ENCODE measurements at places on chromosomes 3 and 15. TPM values are rescaled to one million over a fixed set of nuclear protein-coding genes. Genes with fewer than 3 reads are reported as not detected.
A peak's percentile ranks its signal among the peaks of the same experiment; 100 is the strongest.

Gene FEZF2
- not detected for total RNA-seq

GRCh38 chr15:98077186-98077585, 116.7 kb downstream of the ARRDC4 start:
- DNase-seq: no peak
- H3K4me1 ChIP-seq: no peaks in the 10 kb centered on the region

Gene CACNA2D3
- 0.34 TPM for total RNA-seq

Gene TTC21A
- 3.9 TPM for total RNA-seq

DNA sequence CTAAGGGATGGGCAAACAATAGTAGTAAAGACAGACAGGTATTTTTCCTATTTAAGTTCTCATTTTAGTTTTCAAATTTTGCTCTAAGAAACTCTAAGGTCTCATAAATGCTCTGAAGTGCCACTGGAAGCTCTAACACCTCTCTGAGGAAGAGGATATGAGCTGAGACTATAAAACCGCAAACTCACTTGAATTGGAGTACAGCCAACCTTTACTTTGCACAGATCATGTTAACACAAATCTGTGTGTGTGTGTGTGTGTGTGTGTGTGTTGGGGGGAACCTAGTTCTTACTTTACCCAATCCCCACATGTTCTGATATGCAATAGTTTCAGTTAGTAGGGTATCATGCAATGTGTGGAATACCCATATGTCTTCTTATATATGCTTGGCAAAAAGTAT, 446.8 kb downstream of the CHL1 start:
- H3K4me3 ChIP-seq: no peak overlapping the region
- DNase-seq: no peak
- no peak overlapping the region for H3K27ac ChIP-seq
- H3K36me3 ChIP-seq: no peaks in the 10 kb centered on the region
- H3K4me1 ChIP-seq: no peaks in the 10 kb centered on the region

DNA sequence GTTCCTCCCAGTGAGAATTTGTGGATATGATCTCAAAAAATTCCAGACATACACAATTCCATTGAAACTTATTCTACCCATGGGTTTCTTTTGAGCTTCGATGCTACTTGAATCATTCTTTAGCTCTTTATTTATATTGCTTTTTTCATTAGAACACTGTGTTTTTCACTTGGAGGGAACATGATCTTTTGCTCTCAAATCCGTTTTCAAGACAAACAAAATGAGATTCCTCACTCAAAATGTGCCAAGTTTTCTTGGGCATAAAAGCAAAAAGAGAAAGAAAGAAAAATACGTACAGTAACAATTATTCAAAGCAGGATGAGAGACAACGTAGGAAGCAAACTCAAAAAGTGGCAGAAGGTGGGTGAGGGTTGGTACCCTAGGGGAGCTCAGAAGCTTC, 118.8 kb upstream of the PDZRN3 start:
- H3K4me1 ChIP-seq: no peaks in the 10 kb centered on the region
- DNase-seq: no peak
- no peak overlapping the region for H3K4me3 ChIP-seq
- H3K27me3 ChIP-seq: no peaks in the 10 kb centered on the region

GRCh38 chr3:179410331-179410730, 40.9 kb downstream of the GNB4 start:
- H3K36me3 ChIP-seq: peaks cover 27% of the 10 kb centered on the region
- H3K27me3 ChIP-seq: no peaks in the 10 kb centered on the region
- no peaks in the 10 kb centered on the region for H3K4me1 ChIP-seq
- DNase-seq: peak; percentile 10
